ENCODE measurements at places on chromosomes 12 and 14. TPM values are rescaled to one million over a fixed set of nuclear protein-coding genes. Genes with fewer than 3 reads are reported as not detected.

LMO3 gene
- total RNA-seq: 5.5 TPM

BEGAIN gene
- 2.8 TPM for total RNA-seq

TDRD9 gene
- 1.5 TPM for total RNA-seq

ALG10 gene
- total RNA-seq: 19.8 TPM

All from metanephros (tissue), 2 donors.